ENCODE measurements at places on chromosomes 11 and 22. TPM values are rescaled to one million over a fixed set of nuclear protein-coding genes. Genes with fewer than 3 reads are reported as not detected.

The OR51B2 gene
- total RNA-seq: not detected

DNA sequence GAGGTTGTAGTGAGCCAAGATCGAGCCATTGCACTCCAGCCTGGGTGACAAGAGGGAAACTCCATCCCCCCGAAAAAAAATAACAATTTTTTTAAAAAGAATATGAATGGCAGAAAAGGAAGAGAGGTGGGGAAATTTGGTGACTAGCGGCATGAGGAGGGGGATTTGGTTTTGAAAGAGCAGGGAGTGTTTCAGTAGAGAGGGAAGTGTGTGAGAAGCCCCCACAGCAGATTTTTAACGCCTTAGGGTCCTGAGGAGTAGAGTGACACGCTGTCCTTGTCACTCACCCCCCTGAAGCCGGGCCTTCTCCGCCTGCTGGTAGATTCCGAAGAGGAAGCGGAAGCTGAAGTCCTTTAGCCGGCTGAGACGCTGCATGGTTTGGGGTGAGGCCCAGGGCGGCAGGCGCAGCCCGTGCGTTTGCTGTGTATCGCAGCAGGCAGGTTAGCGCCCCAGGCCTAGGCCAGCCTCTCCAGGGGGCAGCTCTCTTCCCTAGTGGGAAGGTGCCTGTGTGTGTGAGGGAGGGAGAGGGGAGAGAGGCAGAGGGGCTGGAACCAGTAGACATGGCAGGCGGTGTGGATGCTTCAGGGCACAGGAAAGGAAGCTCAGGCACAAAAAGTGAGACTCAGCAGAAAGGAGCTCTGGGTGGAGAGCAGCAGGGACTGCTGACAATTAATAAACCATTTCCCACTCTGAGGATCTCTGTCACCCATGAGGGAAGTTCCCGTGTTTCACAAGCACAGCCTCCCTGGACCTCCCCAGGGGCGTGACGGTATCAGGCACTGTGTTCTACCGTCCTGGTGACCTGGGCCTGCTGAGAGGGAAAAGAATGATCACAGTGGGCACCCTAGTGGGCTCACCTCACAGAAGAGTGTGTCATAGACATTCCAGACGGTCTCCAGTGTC, 3.9 kb downstream of the ACP2 start:
- no peak for DNase-seq
- no peak overlapping the region for H3K4me3 ChIP-seq
- no peaks in the 10 kb centered on the region for H3K27me3 ChIP-seq
- peaks cover 16% of the 10 kb centered on the region for H3K36me3 ChIP-seq

GRCh38 chr11:109584001-109584972, 162.3 kb downstream of the C11orf87 start:
- no peaks in the 10 kb centered on the region for H3K4me1 ChIP-seq
- H3K36me3 ChIP-seq: no peaks in the 10 kb centered on the region
- DNase-seq: no peak
- no peak overlapping the region for H3K27ac ChIP-seq

GRCh38 chr11:109853156-109853776, 239.9 kb upstream of the ZC3H12C start:
- no peaks in the 10 kb centered on the region for H3K27me3 ChIP-seq
- no peak for DNase-seq
- no peaks in the 10 kb centered on the region for H3K36me3 ChIP-seq
- no peak overlapping the region for H3K27ac ChIP-seq
- no peaks in the 10 kb centered on the region for H3K4me1 ChIP-seq

- H3K36me3 ChIP-seq: no peaks in the 10 kb centered on the region
- no peaks in the 10 kb centered on the region for H3K27me3 ChIP-seq
- peaks cover 63% of the 10 kb centered on the region for H3K4me1 ChIP-seq
Measured at GRCh38 chr11:61699737-61700160, 19.6 kb downstream of the DAGLA start.

DNA sequence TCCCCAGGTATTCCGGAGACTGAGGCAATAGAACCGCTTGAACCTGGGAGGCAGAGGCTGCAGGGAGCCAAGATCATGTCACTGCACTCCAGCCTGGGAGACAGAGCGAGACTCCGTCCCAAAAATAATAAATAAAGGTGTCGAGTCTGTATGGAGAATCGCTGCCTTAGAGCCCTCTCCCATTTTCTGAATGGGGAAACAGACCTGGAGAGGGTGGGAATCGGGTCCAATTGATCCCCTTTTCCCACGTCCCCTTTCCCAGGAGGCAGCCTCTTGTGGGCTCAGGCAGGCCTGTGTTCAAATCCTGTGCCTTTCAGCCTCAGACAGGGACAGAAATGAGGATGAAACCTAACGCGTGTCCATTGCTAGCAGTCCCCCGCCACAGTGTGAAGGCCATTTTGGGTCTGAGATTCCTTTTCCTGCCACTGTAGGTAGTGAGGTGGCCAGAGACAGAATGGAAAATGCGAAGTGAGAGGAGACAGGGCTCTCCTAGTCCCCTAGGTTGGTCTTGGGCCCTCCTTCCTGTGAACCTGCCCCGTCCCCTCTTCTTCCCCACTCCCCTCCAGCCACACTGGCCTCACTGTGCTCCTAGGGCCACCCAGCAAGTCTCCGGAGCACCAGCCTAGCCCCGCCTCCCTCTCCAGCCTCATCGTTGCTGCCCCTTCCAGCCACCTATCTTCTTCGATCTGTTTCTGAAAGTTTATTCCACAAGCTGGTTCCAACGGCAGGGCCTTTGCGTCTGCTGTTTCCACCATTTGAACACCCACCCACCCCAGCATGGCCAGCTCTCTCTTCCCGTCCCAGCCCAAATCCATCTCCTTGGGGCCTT, 2.7 kb upstream of the POLDIP3 start:
- no peak overlapping the region for H3K4me3 ChIP-seq
- no peak for DNase-seq
- H3K36me3 ChIP-seq: no peaks in the 10 kb centered on the region
- no peaks in the 10 kb centered on the region for H3K27me3 ChIP-seq
- peaks cover 15% of the 10 kb centered on the region for H3K4me1 ChIP-seq

DNA sequence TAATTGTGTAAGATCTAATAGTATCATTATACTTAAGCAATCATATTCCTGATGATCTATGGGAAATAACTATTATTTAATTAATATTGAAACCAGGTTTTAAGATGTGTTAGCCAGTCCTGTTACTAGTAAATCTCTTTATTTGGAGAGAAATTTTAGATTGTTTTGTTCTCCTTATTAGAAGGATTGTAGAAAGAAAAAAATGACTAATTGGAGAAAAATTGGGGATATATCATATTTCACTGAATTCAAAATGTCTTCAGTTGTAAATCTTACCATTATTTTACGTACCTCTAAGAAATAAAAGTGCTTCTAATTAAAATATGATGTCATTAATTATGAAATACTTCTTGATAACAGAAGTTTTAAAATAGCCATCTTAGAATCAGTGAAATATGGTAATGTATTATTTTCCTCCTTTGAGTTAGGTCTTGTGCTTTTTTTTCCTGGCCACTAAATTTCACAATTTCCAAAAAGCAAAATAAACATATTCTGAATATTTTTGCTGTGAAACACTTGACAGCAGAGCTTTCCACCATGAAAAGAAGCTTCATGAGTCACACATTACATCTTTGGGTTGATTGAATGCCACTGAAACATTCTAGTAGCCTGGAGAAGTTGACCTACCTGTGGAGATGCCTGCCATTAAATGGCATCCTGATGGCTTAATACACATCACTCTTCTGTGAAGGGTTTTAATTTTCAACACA, 6.4 kb downstream of the BIRC3 start:
- H3K4me1 ChIP-seq: no peaks in the 10 kb centered on the region
- DNase-seq: no peak
- H3K27ac ChIP-seq: no peak overlapping the region
- H3K36me3 ChIP-seq: no peaks in the 10 kb centered on the region

All from colonic mucosa (tissue), 4 donors.